ENCODE measurements at places on chromosomes 11 and 22. TPM values are rescaled to one million over a fixed set of nuclear protein-coding genes. Genes with fewer than 3 reads are reported as not detected.

DNA sequence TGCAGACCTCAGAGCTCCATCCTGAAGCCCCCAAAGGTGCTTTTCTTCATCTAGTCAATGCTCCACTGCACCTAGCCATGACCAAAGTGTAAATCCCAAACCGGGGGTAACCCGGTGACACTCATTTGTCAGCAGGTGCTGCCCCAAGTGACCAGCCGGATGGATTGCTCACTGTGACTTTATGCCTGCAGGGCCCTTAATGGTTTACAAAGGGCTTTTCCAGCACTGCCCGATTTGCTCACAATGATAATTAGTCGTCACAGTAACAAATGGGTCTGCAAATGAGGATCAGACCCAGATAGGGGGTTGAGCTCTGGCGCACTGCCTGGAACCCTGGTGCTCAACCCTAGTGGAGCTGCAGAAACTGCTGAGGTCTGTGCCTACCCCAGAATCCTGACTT lies 45.7 kb upstream of the CD5 start:
- no peaks in the 10 kb centered on the region for H3K27me3 ChIP-seq
- no peak overlapping the region for H3K27ac ChIP-seq
- peak; percentile 29 for DNase-seq
- no peaks in the 10 kb centered on the region for H3K36me3 ChIP-seq
- H3K4me1 ChIP-seq = peaks cover 9% of the 10 kb centered on the region
- H3K4me3 ChIP-seq = no peak overlapping the region

GRCh38 chr11:125063429-125064043 lies 431 bp downstream of the SLC37A2 start:
- no peak overlapping the region for H3K27ac ChIP-seq
- H3K4me1 ChIP-seq = peaks cover 7% of the 10 kb centered on the region
- H3K36me3 ChIP-seq = no peaks in the 10 kb centered on the region
- peaks cover 68% of the 10 kb centered on the region for H3K27me3 ChIP-seq
- H3K4me3 ChIP-seq = peak overlapping the region; percentile 61

- H3K4me3 ChIP-seq = no peak overlapping the region
- no peak overlapping the region for H3K27ac ChIP-seq
- no peaks in the 10 kb centered on the region for H3K27me3 ChIP-seq
- H3K36me3 ChIP-seq = no peaks in the 10 kb centered on the region
- H3K4me1 ChIP-seq = peaks cover 45% of the 10 kb centered on the region
- DNase-seq = no peak
Measured at GRCh38 chr11:125136001-125136400, 24.6 kb upstream of the TMEM218 start.

DNA sequence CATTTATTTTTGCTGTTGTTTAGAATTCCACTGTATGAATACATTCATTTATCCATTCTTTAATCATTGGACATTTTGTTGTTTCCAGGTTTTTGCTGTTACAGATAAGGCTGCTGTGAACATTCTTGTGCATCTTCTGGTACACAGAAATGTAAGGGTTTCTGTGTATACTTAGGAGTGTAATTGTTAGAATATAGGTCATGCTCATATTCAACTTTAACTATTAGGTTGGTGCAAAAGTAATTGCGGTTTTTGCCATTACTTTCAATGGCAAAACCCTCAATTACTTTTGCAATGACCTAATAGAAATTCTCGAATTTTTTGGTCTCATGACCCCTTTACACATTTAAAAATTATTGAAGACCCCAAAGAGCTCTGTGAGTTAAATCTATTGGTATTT lies 17.3 kb downstream of the ACER3 start:
- peaks cover 4% of the 10 kb centered on the region for H3K4me1 ChIP-seq
- no peak for DNase-seq
- no peaks in the 10 kb centered on the region for H3K36me3 ChIP-seq
- no peak overlapping the region for H3K4me3 ChIP-seq

Gene IGLL1
- not detected for total RNA-seq

Gene MYOD1
- total RNA-seq = not detected

Gene FOLR2
- not detected for total RNA-seq

Gene CCDC179
- total RNA-seq = not detected

Measured in neural progenitor cell (in vitro differentiated cells).